Effector CD4-positive, alpha-beta T cell (primary cell): ENCODE measurements at places on chromosomes 4 and X.
A peak's percentile ranks its signal among the peaks of the same experiment; 100 is the strongest.

- DNase-seq = no peak
These were observed 118.8 kb upstream of the CBR4 start for GRCh38 chr4:169128902-169129301.

DNA sequence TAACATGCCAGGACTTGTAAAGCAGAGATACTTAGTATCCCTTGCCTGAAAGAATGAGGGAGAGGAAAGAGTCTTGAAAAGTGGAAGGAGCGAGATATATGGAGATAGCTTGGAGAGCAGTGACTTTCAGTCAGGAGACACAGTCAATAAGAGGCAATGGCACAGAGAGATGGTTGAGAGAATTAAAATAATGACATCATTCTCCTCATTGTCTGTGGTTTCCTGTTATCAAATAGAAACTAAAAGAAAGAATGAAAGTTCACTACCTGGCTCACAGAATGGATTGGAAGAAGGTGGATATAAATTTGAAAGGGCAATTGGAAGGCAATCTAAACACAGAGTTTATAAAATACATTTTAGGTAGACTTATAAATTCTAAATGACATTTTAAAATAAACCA is 760.2 kb upstream of the AADAT start:
- no peak for DNase-seq

DNA sequence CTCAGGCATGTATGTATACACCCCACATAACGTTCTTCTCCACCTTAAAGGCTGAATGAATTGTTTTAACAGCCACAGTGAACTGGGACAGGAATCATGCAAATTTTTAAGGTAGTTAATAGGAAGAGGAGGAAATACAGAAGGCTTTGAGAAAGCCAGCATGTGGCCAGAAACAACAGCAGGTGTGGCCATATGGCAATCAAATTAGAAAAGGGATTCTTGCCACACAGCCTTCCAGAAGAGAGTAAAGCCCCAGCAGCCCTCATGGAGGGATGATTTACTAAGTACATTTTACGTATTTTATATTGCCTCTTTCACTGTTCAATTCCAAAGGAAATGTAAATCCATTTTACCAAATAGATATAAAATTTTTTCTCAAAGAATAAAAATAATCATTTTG is 792.2 kb downstream of the ADGRL3 start:
- no peak for DNase-seq

GRCh38 chr4:25177147-25177546 is 16.9 kb upstream of the SEPSECS start:
- DNase-seq = no peak

DNA sequence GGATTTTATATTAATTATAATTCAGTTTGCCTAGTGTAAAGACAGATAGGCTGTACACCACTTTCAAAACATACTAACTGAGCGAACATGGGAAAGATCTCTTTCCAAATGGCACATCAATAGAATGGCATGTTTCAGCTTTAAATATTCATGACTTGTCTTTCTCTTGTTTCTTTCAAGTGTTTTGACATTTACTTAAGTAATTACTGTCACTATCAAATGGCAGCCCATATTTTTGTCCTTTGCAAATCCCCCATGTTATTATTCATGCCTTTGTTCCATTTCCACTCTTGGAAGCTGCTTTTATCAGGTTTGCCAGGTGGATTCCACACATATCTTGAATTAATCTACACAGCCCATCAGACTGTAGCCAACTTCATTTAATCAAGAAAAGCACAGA is 89.2 kb upstream of the GLRA2 start:
- no peak for DNase-seq

- DNase-seq = no peak
These were observed 76.9 kb upstream of the GPM6B start for GRCh38 chrX:13893826-13894225.

DNA sequence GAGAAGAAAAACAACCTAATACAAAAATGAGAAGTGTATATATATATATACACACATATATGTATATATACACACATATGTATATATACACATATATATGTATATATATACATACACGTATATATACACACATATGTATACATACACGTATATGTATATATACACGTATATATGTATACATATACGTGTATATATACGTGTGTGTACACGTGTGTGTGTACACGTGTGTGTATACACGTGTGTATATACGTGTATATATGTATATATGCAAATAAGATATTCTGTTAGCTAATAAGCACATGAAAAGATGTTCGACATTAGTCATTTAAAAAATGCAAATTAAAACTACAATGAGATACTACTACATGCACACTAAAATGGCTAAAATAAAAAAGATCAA is 92.7 kb upstream of the MAGEA10 start:
- DNase-seq = no peak

GRCh38 chr4:147400721-147401120 is 80.2 kb upstream of the EDNRA start:
- no peak for DNase-seq

- DNase-seq = no peak
These were observed 35.7 kb upstream of the PDE5A start for GRCh38 chr4:119664168-119664907.

GRCh38 chr4:144591401-144591800 is 54.6 kb upstream of the HHIP start:
- no peak for DNase-seq

DNA sequence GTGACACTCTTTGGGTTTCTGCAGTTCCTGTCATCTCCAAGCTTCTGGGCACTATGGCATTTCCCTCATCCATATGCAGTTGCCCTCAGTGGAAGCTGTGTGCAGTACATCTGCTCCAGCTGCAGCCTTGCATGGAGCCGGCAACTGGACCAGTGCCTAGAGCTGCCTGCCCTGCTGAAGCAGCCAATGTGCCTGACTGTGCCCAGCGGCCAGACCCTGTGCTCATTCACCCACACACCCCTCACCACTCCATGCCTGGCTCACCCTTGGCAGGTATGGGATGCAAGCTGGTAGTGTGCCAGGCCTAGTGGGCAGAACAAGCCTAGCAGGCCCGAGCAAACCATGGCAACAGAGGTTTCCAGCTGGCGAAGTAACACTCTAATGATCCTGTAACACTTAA is 370.8 kb downstream of the FSTL5 start:
- no peak for DNase-seq

GRCh38 chr4:149605601-149606378 is 209.9 kb downstream of the IQCM start:
- no peak for DNase-seq

DNA sequence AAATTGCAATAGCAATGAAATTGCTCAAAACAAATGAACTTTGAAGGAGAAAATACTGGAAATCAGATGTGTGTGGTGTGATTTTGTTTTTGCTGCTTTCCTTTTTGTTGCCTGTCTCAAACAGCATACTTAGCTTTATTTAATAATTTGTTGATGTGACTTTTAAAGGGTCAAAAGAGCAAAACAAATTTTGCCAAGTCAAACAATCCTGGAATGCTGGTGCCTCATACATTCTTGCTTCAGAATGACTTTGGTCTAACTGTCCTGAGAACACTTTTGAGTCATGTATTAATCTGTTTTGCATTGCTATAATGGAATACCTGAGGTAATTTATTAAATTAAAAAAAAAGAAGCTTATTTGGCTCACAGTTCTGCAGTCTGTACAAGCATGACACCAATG is 3.4 kb downstream of the PF4V1 start:
- no peak for DNase-seq

GRCh38 chr4:61841714-61842113 is 641.6 kb downstream of the ADGRL3 start:
- DNase-seq = no peak

GRCh38 chrX:134375691-134376090 is 84.3 kb upstream of the HPRT1 start:
- DNase-seq = no peak

GRCh38 chrX:38220024-38220414 is 652 bp downstream of the SRPX start:
- no peak for DNase-seq

DNA sequence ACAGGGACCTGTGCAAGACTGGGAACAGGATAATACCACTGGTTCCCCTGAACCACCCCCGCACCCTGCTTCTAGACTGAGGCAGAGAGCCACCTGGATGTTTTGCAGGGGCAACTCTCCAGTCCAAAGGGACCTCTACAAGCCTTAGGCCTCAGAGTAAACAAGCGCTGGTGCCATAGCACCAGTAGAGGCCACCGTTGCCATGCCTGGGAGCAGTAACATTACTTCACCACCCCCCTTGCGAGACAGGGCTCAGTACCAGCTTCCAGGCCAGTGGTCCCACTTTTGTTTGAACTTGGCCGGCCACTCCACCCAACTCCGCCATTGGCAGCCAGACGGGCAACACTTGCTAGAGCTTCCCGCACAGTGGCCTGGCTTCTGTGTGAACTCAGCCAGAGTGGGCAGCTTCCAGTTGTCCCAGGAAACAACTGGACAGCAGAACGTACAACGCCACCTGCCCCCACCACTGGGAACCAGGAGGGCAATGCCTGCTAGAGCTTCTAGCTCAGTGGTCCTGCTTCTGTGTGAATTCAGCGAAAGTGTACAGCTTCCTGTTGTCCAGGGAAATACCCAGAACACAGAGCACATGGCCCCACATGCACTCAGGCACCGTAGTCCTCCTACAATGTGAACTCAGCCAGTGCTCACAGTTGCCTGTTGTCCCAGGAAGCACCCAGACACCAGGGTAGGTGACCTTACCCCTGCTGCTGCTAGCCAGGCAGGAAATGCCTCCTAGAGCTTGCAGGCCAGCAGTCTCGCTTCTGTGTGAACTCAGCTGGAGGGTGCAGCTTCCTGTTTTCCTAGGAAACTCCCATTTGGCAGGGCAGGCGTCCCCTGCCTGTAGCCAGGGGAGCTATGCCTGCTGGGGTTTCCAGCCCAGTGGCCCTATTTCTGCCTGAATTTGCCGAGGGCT is 39.9 kb upstream of the PCDH19 start:
- no peak for DNase-seq

- DNase-seq = no peak
These were observed 1314.0 kb downstream of the PCDH19 start for GRCh38 chrX:99095965-99096635.

- no peak for DNase-seq
These were observed 13.6 kb downstream of the ELOVL6 start for GRCh38 chr4:110184791-110185155.

GRCh38 chr4:4753643-4754042 is 105.8 kb upstream of the MSX1 start:
- DNase-seq = no peak

DNA sequence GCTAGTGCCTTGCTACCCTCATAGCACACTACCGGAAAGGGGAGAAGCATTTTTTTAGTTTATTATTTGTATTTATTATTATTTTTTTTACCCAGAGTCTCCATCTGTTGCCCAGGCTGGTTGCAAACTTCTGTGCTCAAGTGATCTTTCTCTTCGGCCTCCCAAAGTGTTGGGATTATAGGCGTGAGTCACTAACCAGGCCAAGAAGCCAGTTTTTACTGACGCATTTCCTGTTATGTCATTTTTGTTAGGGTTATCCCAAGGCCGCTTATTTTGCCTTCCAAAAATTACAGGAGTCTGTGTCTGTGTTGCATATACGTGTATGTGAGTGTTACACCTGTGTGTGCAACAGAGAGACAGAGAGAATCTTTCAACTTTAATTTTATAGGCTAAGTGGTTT is 404.5 kb downstream of the GBA3 start:
- no peak for DNase-seq

DNA sequence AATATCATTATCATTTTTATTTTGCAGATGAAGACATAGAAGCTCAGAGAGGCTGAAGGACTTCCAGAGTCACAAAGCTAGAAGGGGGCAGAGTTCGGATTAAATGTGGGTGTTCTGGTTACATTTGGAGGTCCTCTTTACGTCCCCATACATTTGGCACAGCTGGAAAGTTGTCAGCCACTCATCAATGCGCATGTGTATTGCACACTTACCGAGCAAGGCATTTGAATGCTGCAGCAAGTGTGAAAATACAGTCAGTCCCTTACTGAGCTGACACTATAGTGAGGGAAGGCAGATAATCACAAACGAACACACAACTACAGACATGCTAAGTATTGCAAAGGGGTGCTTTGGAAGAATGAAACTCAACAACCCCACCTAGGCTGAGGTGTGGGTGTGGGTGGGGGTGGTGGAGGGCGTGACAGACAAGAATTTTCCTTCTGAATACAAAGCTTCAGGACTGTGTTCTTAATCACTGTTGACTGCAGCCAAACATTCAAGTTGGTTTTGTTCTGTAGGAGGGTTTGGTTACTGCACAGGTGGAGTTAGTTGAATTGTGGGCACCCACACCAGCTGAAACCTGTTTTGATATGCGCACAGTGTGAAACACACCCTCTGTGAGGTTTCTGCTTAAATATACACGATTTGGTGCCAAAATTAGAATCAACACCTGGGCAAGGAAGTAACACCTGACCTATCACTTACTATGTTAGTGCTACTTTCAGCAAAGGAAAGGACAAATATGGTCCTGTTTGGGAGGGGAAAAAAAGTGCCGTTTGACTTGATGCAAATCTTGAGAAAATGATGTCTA is 72.4 kb downstream of the COQ2 start:
- DNase-seq = peak; percentile 60

- DNase-seq = no peak
These were observed 22.9 kb downstream of the ATP5ME start for GRCh38 chr4:650951-651883.

DNA sequence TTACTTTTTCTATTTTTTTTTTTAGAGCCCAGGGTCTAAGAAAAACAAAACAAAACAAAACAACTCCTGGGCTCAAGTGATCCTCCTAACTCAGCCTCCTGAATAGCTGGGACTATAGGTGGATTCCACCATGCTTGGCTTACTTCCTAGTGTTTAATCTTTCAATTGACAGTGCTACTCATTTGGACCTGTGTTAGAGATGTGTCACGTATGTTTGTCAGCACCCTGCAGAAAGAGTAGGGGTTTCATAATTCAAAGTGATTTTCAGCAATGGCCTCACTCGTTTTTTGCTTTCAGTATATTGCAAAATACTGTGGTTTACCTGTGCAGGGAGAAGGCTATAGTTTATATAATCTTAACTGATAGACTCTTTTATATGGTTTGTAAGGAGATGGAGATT is 71.6 kb upstream of the TEX13D start:
- DNase-seq = no peak

- no peak for DNase-seq
These were observed 313.8 kb upstream of the GATB start for GRCh38 chr4:152074573-152074972.

- no peak for DNase-seq
These were observed 74.1 kb downstream of the SMARCA1 start for GRCh38 chrX:129449148-129449547.

GRCh38 chrX:106898462-106898861 is 4.7 kb downstream of the RIPPLY1 start:
- no peak for DNase-seq

DNA sequence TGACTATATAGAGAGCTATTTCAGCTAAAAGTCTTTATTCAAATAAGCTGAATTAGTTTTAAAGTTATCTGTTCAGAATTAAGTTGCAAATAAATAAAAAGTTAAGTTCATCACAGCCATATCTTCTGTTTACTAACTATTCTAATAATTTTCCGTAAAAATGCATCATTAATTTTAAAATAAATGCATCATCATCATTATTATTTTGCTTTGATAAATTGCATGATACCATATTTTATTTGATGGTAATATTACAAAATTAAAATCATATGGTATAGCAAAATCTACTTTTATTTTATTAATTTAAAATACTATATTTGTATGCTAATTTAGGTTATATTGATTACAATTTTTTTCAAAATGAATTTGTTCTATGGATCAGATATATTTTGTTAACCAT is 357.3 kb upstream of the NDST4 start:
- no peak for DNase-seq
